ENCODE measurements at places on chromosomes 5 and 9. TPM values are rescaled to one million over a fixed set of nuclear protein-coding genes. Genes with fewer than 3 reads are reported as not detected.

The SPINK7 gene
- polyA plus RNA-seq = 0.87 TPM

The ALAD gene
- 9.0 TPM for polyA plus RNA-seq

The PANK3 gene
- polyA plus RNA-seq = 18.7 TPM

The PTGES gene
- polyA plus RNA-seq = 34.1 TPM

The OR13C4 gene
- polyA plus RNA-seq = not detected

The FOXD4L6 gene
- polyA plus RNA-seq = 0.03 TPM

The DMRT3 gene
- polyA plus RNA-seq = not detected

GRCh38 chr5:124480022-124480421, 266.4 kb downstream of the ZNF608 start:
- no peaks in the 10 kb centered on the region for H3K27me3 ChIP-seq
- DNase-seq = no peak
- no peaks in the 10 kb centered on the region for H3K4me1 ChIP-seq

DNA sequence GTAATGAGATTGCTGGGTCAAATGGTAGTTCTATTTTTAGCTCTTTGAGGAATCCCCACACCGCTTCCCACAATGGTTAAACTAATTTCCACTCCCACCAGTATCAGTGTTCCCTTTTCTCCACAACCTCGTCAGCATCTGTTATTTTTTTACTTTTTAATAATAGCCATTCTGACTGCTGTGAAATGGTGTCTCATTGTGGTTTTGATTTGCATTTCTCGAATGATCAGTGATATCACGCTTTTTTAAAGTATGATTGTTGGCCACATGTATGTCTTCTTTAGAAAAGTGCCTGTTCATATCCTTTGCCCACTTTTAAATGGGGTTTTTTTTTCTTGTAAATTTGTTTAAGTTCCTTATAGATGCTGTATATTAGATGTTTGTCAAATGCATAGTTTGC, 73.5 kb downstream of the MTAP start:
- H3K4me3 ChIP-seq = no peak overlapping the region
- DNase-seq = no peak
- no peaks in the 10 kb centered on the region for H3K27me3 ChIP-seq
- peaks cover 20% of the 10 kb centered on the region for H3K4me1 ChIP-seq
- no peak overlapping the region for H3K27ac ChIP-seq

- no peaks in the 10 kb centered on the region for H3K36me3 ChIP-seq
- H3K27me3 ChIP-seq = no peaks in the 10 kb centered on the region
Observed at GRCh38 chr5:44048276-44048984, 340.8 kb downstream of the FGF10 start.

- no peaks in the 10 kb centered on the region for H3K4me1 ChIP-seq
- no peaks in the 10 kb centered on the region for H3K27me3 ChIP-seq
- H3K4me3 ChIP-seq = no peak overlapping the region
- H3K36me3 ChIP-seq = no peaks in the 10 kb centered on the region
- DNase-seq = no peak
- no peak overlapping the region for H3K27ac ChIP-seq
Observed at GRCh38 chr5:93512799-93513198, 68.2 kb downstream of the NR2F1-AS1 start.

- H3K27me3 ChIP-seq = no peaks in the 10 kb centered on the region
- H3K27ac ChIP-seq = no peak overlapping the region
- no peak overlapping the region for H3K4me3 ChIP-seq
- H3K4me1 ChIP-seq = no peaks in the 10 kb centered on the region
- DNase-seq = no peak
Observed at GRCh38 chr9:89351584-89352300, 33.4 kb downstream of the SECISBP2 start.

DNA sequence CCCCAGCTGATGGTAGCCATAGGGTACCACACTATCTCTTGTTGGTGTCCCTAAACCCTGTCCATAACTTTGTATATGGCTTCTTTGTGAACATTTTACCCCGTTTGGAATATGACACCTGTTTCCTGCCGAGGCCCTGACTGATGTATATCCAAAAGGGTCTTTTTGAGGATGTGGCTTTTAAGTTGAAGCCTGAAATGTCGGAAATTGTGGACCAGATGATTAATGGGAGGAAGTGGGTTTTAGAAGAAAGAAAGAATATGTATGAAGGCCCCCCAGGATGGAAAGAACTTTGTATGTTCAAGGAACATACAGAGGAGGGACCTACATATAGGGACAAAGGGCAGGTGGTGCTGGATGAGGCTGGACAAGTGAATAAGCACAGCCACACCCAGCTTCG, 16.7 kb upstream of the TNFSF8 start:
- H3K27ac ChIP-seq = no peak overlapping the region
- no peaks in the 10 kb centered on the region for H3K27me3 ChIP-seq
- no peaks in the 10 kb centered on the region for H3K4me1 ChIP-seq
- H3K36me3 ChIP-seq = no peaks in the 10 kb centered on the region

GRCh38 chr5:176578391-176578808, 29.3 kb downstream of the CDHR2 start:
- H3K4me1 ChIP-seq = no peaks in the 10 kb centered on the region
- no peaks in the 10 kb centered on the region for H3K27me3 ChIP-seq
- no peak for DNase-seq
- H3K36me3 ChIP-seq = no peaks in the 10 kb centered on the region

GRCh38 chr5:50727149-50727496, 60.7 kb downstream of the PARP8 start:
- H3K27me3 ChIP-seq = no peaks in the 10 kb centered on the region
- H3K36me3 ChIP-seq = no peaks in the 10 kb centered on the region
- peak; percentile 9 for DNase-seq

DNA sequence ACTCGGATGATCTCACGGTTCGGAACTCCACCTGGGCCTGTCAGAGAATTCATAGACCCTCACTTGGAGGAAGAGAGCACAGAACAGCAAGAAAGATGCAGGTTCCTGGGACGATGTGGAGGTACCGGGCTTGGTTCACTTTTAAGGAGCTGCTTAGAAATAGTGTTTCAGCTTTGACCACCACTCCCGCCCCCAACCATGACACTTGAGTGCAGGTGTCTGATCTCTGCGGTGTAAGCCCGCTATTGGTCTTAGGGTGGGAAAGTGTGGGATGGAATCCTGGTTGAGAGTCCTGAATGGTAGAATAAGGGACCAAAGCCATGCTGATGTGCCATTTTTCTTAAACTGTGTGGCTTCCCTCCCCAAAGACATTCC, 97.2 kb upstream of the LMX1B start:
- no peak for DNase-seq
- peaks cover 4% of the 10 kb centered on the region for H3K27me3 ChIP-seq
- H3K4me3 ChIP-seq = peak overlapping the region; percentile 60
- peaks cover 23% of the 10 kb centered on the region for H3K4me1 ChIP-seq
- H3K27ac ChIP-seq = no peak overlapping the region
- H3K36me3 ChIP-seq = no peaks in the 10 kb centered on the region

- no peaks in the 10 kb centered on the region for H3K27me3 ChIP-seq
- no peak for DNase-seq
- H3K4me1 ChIP-seq = peaks cover 7% of the 10 kb centered on the region
- no peak overlapping the region for H3K4me3 ChIP-seq
- no peaks in the 10 kb centered on the region for H3K36me3 ChIP-seq
Observed at GRCh38 chr9:88807426-88807825, 183.8 kb upstream of the S1PR3 start.

GRCh38 chr9:76419782-76420380, 25.7 kb upstream of the RFK start:
- no peaks in the 10 kb centered on the region for H3K36me3 ChIP-seq
- no peak overlapping the region for H3K4me3 ChIP-seq
- no peaks in the 10 kb centered on the region for H3K27me3 ChIP-seq
- H3K27ac ChIP-seq = no peak overlapping the region
- H3K4me1 ChIP-seq = no peaks in the 10 kb centered on the region

DNA sequence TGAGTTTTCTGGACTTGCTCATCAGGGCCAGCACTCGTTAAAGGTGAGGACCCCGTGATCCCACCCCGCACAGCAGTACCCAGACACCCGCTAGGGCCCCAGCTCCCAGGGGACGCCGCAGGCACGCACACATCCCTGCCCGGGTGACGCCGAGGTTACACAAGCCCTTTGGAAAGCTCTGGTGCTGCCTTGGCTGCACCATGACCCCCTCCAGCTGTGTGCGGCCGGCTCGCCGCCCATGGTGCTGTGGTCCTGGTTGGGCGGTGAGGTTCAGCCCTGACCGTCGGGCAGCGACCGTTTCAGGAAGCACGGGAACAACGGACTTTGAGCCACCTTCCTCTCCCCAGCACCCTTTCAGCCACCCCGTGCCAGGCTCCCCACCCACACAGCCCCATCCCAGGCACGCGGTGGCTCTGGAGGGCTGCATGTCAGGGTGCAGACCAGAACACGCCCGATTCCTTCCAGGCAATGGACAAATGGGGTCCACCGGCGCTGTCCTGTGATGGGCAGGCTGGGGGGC, 7.5 kb upstream of the SLC12A7 start:
- H3K4me1 ChIP-seq = peaks cover 9% of the 10 kb centered on the region
- DNase-seq = no peak
- H3K27ac ChIP-seq = no peak overlapping the region
- no peak overlapping the region for H3K4me3 ChIP-seq
- peaks cover 53% of the 10 kb centered on the region for H3K27me3 ChIP-seq

DNA sequence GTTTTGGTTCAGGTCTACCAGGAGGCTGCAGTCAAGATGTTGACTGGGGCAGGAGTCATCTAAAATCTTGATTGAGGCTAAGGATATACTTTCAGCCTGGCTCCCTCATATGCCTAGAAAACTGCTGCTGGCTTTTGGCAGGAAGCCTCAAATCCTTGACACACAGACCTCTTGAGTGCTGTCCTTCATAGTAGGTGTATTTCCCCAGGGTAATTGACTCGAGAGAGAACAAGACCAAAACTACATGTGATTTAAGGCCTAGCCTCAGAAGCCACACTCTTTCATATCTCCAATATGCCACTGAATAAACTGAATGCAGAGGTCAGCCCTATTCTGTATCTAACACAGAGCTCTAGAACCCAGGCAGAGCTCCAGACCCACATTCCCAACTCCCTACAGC, 402.3 kb upstream of the ADAMTS16 start:
- no peaks in the 10 kb centered on the region for H3K27me3 ChIP-seq
- H3K4me3 ChIP-seq = no peak overlapping the region
- DNase-seq = no peak
- no peaks in the 10 kb centered on the region for H3K4me1 ChIP-seq

DNA sequence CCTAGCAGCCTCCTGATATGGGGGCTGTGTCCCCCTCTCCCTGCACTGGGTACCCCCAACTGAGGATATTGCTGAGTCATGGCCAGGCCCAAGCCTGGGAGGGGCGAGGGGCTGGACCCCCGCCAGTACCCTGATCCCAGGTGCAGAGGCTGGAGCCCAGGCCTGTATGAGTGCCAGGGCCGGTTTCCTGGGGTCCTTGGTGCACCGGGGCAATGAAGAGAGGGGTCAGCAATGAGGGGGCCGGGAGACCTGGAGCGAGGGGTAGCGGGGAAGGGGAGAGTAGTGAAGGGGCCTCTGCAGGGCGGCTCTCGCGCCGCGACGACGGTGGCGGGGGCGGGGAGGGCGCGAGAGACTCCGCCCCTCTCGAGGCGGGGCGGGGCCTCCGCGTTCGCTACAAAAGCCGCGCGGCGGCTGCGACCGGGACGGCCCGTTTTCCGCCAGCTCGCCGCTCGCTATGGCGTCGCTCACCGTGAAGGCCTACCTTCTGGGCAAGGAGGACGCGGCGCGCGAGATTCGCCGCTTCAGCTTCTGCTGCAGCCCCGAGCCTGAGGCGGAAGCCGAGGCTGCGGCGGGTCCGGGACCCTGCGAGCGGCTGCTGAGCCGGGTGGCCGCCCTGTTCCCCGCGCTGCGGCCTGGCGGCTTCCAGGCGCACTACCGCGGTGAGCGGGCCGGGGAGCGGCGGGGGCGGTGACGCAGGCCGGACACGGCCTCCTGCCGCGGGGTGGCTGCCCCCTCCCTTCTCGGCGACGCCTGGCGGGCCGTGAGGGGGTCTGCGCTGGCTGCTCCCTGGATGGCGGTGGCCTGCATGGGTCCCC, at the start of gene SQSTM1:
TSS of gene SQSTM1 (plus strand) at position 423 of the 815 bp plus-strand sequence. CDS start at position 455, 32 bp downstream.
- no peak for DNase-seq
- H3K36me3 ChIP-seq = peaks cover 26% of the 10 kb centered on the region
- H3K27ac ChIP-seq = peak within 1 kb of the TSS; percentile 87
- peak within 1 kb of the TSS; percentile 84 for H3K4me3 ChIP-seq
- no peaks in the 10 kb centered on the region for H3K27me3 ChIP-seq

DNA sequence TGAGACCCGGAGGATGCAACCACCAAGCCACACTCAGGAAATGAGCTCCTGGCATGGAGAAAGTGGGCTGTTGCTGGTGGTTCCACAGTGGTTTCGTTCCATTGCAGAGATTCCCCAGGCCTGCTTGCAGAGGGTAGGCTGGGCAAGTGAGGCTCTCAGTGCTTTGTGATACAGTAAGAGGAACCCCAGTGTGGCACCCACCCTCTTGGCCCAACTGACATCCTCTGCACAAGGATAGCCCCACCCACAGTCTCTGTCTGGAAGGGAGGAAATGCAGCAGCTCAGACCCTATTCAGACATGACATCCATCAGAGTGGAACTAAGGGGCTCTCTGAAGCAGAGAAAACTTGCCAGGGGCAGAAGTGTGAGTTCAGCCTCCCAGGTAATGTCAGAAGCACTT, 69.6 kb upstream of the FSTL4 start:
- H3K4me1 ChIP-seq = peaks cover 6% of the 10 kb centered on the region
- H3K27ac ChIP-seq = no peak overlapping the region
- no peaks in the 10 kb centered on the region for H3K36me3 ChIP-seq
- peaks cover 5% of the 10 kb centered on the region for H3K27me3 ChIP-seq
- DNase-seq = no peak

DNA sequence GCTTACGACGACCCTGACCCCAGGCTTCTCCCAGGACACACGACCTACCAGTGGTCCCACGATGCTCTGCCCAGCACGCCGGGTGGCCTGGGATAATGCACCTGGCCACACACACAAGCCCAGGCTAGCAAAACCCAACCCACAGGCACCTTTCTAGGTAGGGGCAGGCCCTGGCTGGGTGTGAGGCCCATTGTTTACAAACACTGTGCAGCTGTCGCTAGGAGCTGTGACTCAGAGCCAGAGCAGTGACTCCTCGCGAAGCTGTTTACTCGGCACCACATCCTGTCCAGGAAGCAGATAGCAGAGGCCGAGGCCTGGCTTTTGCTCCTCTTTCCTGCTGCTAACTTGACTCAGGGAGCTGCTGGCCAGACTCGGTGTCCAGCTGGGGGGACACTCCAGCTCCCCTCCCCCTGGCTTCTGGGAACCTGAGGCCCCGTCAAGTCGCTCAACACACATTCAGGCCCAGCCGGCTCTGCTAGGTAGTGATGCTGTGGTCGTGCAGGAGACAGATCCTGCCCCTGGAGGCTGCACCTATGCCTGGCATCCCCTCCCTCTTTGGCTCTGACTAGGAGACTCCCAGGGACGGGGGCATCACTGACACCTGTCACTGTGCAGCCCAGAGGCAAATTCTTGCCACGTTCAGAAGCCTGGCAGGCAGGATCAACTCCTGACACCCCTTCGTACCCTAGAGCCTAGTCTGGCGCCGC, 12.8 kb upstream of the RALGDS start:
- peaks cover 3% of the 10 kb centered on the region for H3K27me3 ChIP-seq
- peak overlapping the region; percentile 85 for H3K27ac ChIP-seq
- H3K4me3 ChIP-seq = no peak overlapping the region
- peak; percentile 94 for DNase-seq
- peaks cover 40% of the 10 kb centered on the region for H3K4me1 ChIP-seq
